ENCODE measurements at places on chromosomes 16 and 17. TPM values are rescaled to one million over a fixed set of nuclear protein-coding genes. Genes with fewer than 3 reads are reported as not detected.

The CIBAR2 gene
- not detected for total RNA-seq

The P3H4 gene
- 54.5 TPM for total RNA-seq

The ARL4D gene
- 15.4 TPM for total RNA-seq

The TBL3 gene
- 32.6 TPM for total RNA-seq

The ANKRD13B gene
- 21.3 TPM for total RNA-seq

The EFNB3 gene
- 8.4 TPM for total RNA-seq

The AANAT gene
- total RNA-seq: not detected

The TTYH2 gene
- total RNA-seq: 7.1 TPM

The FOXJ1 gene
- not detected for total RNA-seq

The CSHL1 gene
- total RNA-seq: not detected

The CARD14 gene
- 0.15 TPM for total RNA-seq

The C17orf113 gene
- total RNA-seq: not detected

The CCL17 gene
- not detected for total RNA-seq

The ZPBP2 gene
- not detected for total RNA-seq

The MYH8 gene
- total RNA-seq: not detected

The RGS9 gene
- 2.2 TPM for total RNA-seq

The GLP2R gene
- total RNA-seq: 0.39 TPM

The GABARAPL2 gene
- 64.1 TPM for total RNA-seq

The ITGAX gene
- not detected for total RNA-seq

The ARHGAP23 gene
- 59.3 TPM for total RNA-seq

The EXOC7 gene
- total RNA-seq: 44.9 TPM

The TMEM92 gene
- not detected for total RNA-seq

The PIRT gene
- not detected for total RNA-seq

The SMIM5 gene
- not detected for total RNA-seq

The TBC1D3E gene
- not detected for total RNA-seq

The BTBD17 gene
- not detected for total RNA-seq

The SYCE1L gene
- total RNA-seq: 4.5 TPM

The SCIMP gene
- not detected for total RNA-seq

The PHLPP2 gene
- 4.0 TPM for total RNA-seq

The CLEC10A gene
- 0.24 TPM for total RNA-seq

The GNG13 gene
- not detected for total RNA-seq

The NR1D1 gene
- 4.1 TPM for total RNA-seq

The ADAD2 gene
- total RNA-seq: not detected

The MYBBP1A gene
- total RNA-seq: 58.6 TPM

The CDH11 gene
- 991 TPM for total RNA-seq

The BICDL2 gene
- 0.25 TPM for total RNA-seq

The KRTAP9-2 gene
- not detected for total RNA-seq

The PERCC1 gene
- total RNA-seq: not detected

The GPR139 gene
- not detected for total RNA-seq

The ITGAE gene
- total RNA-seq: 5.7 TPM

The MYO15B gene
- total RNA-seq: 0.37 TPM

The FBXO31 gene
- total RNA-seq: 23.4 TPM

The MMP15 gene
- total RNA-seq: 4.0 TPM

The TGFB1I1 gene
- total RNA-seq: 44.1 TPM

The HSD3B7 gene
- total RNA-seq: 11.1 TPM

The UBALD1 gene
- 9.1 TPM for total RNA-seq

The OR1F1 gene
- not detected for total RNA-seq

The OTOP3 gene
- total RNA-seq: not detected

The TMEM220 gene
- total RNA-seq: 3.4 TPM

The GCGR gene
- total RNA-seq: not detected
